Skeletal muscle cell (primary cell): ENCODE measurements at places on chromosomes 7 and 10.

DNA sequence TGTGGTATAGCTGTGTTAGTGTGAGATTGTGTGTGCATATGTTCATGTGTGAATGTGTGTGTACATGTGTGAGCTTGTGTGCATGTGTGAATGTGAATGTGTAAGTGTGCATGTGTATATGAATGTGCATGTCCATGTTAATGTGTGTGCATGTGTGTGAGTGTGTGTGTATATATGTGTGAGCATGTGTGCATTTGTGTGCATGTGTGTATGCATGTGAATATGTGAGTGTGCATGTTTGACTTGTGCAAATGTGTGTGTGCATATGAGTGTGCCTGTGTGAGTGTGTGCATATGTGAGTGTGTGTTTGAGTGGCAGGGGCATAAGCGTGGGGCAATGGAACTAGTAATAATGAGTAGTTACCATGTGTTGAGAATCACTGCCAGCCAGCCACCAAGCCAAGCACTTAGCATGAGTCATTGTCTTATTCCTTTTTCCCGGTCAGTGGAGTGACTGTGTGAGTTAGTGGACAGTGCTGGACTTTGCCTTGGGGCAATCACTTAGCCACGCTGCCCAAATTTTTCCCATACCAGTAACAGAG, 46.3 kb upstream of the SHH start:
- DNase-seq: no peak

GRCh38 chr10:22662733-22663330, 51.5 kb downstream of the PIP4K2A start:
- no peak for DNase-seq

DNA sequence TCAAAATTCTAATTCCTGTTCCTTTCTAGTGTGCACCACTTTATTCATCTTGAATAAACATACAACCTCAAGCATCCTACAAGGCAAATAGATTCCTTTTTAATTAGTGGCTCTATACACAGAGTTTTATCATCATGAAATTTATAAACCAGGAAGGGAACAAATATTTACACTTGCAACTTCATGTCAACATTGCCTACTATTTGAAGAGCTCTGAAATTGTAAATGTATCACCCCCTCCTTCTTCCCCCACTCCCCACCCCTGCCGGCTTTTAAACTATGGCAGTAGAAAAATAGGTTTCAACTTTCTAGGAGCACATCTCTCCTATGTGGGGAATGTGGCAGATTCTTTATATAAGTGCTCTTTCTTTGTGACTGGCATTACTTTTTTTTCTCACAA, 49.6 kb downstream of the KAT6B start:
- no peak for DNase-seq

DNA sequence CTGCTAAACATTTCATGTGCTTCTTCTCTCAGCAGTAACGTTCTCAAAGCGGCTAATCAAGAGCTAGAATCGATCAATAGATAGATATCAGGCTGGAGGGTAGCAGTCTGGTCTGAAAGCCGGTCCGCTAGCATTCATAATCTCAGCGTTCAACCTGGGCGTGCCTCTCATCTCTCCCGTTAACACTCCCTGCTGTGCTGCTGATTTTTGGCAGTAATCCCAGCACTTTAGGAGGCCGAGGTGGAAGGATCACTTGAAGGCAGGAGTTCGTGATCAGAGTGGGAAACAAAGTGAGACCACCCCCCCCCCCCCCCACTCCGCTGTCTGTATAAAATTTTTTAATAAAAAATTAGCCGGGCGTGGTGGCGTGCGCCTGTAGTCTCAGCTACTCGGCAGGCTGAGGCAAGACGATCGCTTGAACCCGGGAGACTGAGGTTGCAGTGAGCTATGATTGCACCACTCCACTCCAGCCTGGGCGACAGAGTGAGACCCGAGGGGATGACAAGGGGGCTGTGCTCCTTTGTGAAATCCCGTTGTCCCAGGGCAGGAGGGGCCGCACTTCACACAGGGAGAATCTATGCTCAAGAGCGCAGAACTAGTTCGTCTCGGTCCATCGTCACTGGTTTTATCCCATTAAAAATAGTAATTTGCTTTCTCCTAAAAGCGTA, 624 bp upstream of the CEP55 start:
- DNase-seq: no peak

- DNase-seq: no peak
Observed at GRCh38 chr7:134766779-134767519, 12.5 kb upstream of the CALD1 start.

DNA sequence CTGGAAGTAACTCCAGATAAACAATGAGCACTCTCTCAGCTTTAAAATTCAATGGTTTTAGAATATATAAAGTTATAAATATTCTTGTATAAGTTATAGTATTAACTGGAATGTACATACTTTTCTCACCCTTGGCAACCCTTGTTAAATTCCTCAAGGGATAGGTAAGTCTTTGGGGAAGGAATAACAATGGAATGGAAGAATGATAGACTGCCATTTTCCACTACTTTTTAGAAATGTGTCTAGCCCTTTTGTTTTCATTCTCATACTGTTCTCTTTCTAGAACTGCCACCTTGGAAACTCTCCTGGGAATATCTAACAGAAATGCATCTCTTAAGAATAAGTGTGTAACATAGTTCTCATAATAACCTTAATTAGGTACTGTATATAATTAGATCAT, 8.3 kb downstream of the KIF5B start:
- no peak for DNase-seq

DNA sequence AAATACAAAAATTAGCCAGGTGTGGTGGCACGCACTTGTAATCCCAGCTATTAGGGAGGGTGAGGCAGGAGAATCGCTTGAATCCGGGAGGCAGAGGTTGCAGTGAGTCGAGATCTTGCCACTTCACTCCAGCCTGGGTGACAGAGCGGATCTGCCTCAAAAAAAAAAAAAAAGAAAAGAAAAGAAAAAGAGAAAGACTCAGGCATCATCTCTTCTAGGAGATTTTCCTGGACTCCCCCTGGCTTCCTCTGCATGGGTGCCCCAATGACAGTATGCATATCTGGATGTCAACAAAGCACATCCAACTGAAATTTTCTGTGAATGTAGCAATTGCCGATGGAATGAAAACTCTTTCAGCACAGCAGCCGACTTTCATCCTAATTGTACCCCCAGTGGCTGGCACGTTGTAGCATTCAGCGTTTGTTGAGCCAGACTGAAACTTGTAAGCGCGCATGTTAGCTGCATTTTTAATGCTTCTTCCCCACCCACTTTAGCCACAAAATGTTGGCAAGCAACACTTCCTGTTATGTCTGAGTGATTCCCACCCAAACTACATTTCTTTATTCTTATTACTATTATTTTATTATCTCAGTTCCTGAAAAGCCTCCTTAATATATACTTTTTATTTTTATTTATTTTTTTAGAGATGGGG, 70.2 kb downstream of the PRTFDC1 start:
- no peak for DNase-seq

GRCh38 chr7:50147951-50148808, 55.1 kb upstream of the ZPBP start:
- DNase-seq: no peak

GRCh38 chr7:25286756-25287155, 58.5 kb upstream of the NPVF start:
- no peak for DNase-seq

- DNase-seq: no peak
Observed at GRCh38 chr7:18995811-18996426, 121.5 kb downstream of the TWIST1 start.

DNA sequence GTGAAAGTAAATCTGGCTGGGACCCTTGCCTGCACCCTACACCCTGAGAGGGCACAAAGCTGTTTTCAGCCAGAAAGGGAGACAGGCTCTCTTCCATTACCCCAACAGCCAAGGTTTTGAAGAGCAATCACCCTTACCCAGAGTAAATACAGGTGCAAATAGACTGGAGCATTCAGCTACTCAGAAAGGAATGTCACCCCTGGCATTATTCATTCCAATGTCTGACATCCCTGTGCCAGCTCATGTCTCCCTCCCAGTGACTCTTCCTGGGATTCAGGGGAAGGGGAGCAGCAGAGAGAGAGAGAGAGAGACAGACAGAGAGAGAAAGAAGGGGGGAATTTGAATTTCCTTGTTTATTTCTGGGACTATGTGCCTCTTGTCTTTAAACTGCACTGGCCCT, 611.8 kb downstream of the SORCS3 start:
- DNase-seq: no peak

GRCh38 chr7:147605323-147605722, 985.2 kb upstream of the C7orf33 start:
- no peak for DNase-seq

- DNase-seq: peak; percentile 93
Observed at GRCh38 chr10:103616705-103617601, 123.4 kb downstream of the NEURL1 start.
